Stimulated activated CD4-positive, alpha-beta T cell treated with anti-CD3 and anti-CD28 coated beads, Interleukin-12 subunit alpha, Interleukin-12 subunit beta, amount 100 ng/mL, for 24 hours (primary cell): ENCODE measurements at places on chromosomes 12 and 14.
A peak's percentile ranks its signal among the peaks of the same experiment; 100 is the strongest.

DNA sequence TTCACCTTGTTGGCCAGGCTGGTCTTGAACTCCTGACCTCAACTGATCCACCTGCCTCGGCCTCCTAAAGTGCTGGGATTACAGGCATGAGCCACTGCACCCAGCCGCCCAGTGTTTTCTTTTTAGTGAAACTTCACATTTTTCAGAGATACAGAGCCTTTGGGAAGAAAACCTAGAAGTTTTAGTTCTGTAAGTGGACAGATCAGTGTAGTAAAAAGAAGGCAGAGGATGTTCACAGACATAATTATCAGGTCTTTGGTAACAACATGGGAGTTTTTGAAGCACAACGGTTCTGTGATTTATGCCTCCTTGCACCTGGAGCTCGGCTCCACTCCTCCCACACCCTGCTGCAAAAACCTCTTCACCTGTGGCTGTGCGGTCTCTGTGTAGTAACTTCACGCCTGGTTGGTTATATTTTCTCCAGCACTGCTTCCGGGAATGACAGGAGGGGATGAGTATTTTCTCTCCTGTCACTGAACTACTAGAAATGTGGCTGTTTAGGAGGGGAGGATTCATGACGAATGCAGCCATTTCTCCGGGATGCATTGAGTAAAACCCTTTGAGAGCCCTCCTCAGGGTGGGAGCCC lies 67.0 kb downstream of the ARF6 start:
- no peak for DNase-seq

DNA sequence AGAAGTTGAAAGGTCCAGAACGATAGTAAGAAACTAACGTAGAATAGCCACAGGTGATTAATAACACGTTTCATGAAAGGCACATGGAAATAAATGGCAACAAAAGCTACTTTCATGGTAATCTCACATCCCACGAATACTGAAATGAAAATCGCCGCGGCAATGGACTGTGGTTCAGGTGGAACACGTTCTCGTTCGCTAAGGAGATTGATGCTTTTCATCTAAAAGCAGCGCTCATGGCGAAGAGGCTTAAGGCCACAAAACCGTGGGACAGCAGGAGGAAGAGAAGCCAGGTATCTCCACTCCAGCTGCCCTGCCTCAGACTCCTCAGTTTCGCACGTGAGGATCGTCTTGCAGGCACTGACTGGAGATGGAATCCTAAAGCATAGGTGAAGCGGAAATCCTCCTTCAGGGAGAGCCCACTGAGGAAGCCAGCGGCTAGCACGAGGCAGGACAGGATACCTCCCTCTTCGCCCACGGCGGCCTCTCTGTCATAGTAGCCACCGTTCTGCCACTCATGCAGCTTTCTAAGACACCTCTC lies 696 bp upstream of the GPHN start:
- DNase-seq: no peak

DNA sequence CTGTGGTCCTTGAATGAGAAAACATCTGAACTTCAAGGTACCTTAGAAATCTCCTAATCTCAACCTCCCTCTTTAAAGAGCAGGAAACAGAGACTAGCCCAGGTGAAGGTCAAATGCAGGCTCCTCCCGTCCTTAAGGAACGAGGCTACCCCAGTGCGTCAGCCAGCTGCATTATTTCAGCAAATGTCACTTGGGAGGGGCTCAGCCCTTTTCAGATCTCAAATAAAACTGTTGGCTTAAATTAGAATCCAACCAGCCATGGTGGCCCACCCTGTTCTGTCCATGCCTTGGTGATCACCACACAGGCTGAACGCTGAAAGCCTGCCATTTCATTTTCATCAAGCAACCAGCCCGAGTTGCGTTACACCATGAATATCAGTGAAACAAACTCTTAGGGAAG lies 7.0 kb downstream of the SYNE3 start:
- no peak for DNase-seq

DNA sequence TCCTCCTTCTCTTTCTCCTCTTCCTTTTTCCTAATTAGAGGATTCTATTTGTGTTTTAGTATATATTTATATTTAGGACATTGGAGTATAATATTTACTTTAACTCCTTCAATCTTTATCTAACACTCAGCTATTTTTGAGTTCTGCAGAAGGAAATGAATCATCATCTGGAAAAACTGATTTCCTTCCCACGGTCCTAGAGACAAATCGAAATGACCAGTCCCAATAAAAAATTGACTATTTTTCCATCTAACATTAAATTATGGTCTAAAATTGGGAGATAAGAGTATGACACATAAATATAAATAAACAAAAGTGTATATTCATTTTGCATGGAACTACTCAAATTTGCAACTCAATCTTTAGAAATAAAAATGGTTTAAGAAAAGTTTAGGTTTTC lies 167.4 kb downstream of the TMTC3 start:
- no peak for DNase-seq

- DNase-seq: no peak
Measured at GRCh38 chr14:63604626-63605025, 37.0 kb downstream of the WDR89 start.

- no peak for DNase-seq
Measured at GRCh38 chr12:14357486-14357885, 8.0 kb upstream of the ATF7IP start.

- DNase-seq: no peak
Measured at GRCh38 chr12:20486233-20486632, 117.9 kb downstream of the PDE3A start.

DNA sequence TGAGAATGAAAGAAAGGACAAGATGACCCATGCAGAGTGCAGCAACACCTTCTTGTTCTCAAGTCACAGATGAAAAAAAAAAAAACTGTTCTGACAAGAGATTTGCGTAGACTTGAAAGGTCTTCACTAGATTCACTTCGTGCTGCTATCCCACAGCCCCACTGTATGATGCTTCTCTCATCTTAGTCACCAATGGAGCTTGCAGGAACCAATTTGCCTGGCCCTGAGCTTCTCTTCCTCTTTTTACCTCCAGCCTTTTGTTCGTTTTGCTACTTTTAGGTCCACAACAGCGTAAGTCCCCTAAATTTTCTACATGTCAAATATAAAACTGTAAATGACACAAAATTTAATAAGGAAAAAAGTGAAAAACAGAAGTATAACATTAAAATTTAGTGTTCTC lies 107.9 kb upstream of the NAP1L1 start:
- DNase-seq: no peak

- no peak for DNase-seq
Measured at GRCh38 chr12:93876360-93876759, 199.2 kb downstream of the CRADD start.

GRCh38 chr12:110436231-110436630 lies 13.9 kb downstream of the ARPC3 start:
- no peak for DNase-seq

GRCh38 chr12:32444895-32445294 lies 45.5 kb downstream of the FGD4 start:
- DNase-seq: no peak

- DNase-seq: peak; percentile 15
Measured at GRCh38 chr12:31589904-31590641, 863 bp downstream of the DENND5B start.

GRCh38 chr14:99466758-99467157 lies 13.9 kb downstream of the SETD3 start:
- DNase-seq: no peak
